GM06990 (cell line): ENCODE measurements at places on chromosomes 5 and 9.

DNA sequence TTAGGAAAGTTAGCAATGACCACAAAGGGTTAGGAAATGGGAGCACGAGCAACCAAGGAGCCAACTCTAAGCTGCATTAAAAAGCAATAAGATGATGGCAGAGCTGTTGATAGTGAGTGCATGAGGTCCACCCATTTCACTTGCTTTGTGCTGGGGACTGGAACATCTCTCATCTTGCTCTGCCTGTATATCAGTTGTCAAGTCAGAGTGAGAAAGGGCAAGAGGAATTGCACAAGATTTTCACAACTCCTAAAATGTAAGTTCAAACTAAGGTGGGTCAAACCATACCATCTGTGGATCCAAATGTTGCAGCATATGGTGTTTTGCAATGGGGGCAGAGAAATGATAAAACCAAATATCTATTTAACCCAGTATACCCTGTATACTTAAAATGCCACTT, 2.8 kb upstream of the ESM1 start:
- DNase-seq, result no peak

DNA sequence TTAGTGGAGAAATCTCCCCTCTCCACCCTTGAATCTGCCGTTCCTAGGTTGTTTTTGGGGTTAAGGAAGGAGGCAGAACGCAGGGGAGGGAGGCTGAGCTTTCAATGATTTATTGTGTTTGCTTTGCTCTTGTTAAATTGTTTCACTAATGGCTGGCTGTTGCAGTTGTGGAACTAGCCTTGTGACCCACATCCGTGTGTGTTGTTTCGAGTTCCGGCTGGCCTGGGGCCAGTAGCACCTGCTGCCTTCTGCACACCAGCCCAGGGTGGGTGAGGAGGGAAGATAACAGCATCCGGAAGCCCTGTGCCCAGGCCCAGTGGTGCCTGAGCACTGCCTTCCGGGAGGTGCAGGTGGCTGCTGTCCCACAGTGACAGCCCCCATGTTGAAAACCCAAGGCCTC, 3.6 kb downstream of the ERGIC1 start:
- DNase-seq, result peak; percentile 81

DNA sequence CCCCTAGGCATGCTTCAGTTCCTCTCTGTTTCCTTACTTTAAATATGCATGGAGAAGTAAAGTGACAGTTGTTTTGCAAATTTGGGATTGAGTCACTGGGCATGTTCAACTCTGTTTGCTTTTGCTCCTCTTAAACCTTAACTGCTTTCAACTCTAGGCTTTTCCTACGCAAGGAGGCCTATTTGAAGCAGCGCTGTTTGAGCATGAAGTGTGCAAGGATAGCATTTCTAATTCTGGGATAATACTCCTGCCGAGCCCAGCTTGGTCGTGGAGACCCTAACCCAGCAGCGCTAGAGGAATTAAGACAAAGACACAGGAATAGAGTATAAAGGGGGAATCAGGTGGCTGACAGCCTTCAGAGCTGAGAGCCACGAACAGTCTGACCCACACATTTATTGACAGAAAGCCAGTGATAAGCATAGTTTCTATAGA, 803.4 kb upstream of the CDH10 start:
- no peak for DNase-seq

GRCh38 chr9:130064621-130065020, 10.9 kb downstream of the GPR107 start:
- no peak for DNase-seq

DNA sequence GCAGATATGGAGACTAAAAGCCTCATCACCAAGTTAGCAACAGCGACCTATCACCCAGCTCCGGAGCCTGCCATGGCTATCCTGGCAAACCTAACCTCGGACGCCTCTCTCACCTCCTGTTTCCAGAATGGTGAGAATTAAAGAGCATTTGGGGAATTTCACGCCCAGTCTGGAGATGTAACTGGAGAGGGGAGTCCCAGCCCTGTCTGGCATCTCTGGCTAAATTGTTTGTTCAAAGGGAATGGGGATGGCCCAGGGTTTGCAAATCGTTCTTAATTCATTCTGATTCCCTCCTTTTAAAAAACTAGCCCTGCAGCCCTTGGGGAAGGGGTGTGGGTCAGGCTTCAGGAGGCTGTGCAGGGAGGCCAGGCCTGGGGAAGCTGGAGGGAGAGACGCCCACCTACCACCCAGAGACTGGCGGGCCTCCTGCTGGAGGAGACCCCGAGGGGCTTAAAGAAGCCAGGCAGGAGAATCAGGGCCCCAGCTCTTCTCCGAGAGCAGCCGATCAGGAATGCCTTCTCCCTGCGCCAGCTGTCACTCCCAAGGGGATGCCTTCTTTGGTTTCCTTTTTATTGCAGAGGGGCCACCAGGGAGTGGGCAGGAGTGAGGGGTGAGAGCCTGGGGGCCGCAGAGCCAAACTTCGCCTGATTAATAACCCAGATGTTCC, 964 bp upstream of the COL5A1 start:
- DNase-seq, result no peak

GRCh38 chr9:24504521-24504920, 41.2 kb downstream of the IZUMO3 start:
- no peak for DNase-seq

DNA sequence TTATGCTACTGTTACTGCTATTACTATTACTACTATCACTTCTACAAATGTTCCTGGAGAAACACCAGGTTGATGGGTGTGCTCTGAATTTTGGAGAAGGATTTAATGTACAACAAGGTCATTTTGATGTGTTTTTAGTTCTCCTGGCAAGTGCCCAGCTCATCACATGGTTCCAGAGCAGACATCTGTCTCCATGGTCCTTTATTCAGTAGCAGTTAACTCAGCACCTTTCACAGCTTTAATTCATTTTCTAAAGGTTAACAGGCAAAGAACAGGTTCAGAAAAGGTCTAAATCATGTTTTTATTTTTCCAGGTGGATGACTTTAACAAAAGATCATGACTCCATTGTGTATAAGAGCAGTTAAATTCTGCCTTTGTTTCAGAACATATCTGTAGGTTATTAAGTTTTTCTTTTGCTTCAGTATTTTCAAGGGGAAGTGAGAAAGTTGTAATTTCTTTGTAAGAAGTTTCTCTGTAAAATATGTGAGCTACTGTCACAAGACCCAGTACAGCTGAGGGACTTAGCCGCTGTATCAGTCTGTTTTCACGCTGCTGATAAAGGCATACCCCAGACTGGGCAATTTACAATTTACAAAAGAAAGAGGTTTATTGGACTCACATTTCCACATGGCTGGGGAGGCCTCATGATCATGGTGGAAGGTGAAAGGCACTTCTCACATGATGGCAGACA, 41.9 kb downstream of the MTRR start:
- no peak for DNase-seq

GRCh38 chr9:96051423-96051822, 175.9 kb downstream of the ERCC6L2 start:
- DNase-seq, result no peak

- no peak for DNase-seq
Measured at GRCh38 chr5:97694091-97694490, 511.0 kb upstream of the RIOK2 start.

- DNase-seq, result no peak
Measured at GRCh38 chr9:90007516-90008440, 403.0 kb downstream of the GADD45G start.

DNA sequence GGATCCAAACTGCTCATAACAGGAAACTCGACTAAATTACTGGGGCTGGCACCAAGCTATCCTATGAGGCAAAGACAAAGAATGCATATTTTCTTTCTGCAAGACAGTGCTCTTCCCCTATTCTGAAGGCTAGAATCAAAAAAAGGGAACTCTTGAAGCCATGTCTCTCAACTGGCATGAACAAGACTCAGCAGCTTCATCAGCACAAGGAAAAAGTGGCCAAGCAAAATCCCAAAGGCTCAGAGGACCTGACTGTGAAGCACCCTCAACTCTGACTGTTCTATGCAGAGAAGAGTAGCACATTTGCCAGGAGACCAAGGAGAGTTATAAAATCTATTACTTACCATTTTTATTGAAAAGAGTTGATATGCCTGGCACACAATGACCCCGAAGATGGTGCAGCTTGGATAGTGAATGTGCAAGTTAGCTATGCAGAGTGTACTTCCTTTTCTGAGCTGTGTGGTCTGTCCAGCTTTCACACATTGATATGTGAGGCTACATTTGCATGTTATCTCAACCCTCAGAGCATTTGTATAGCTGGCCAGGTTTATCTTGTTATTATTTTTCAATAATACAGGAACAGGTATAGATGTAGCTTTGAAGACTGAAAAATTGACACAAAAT, 51.0 kb upstream of the FYB1 start:
- peak; percentile 15 for DNase-seq

GRCh38 chr5:84281383-84281782, 103.3 kb downstream of the EDIL3 start:
- no peak for DNase-seq

DNA sequence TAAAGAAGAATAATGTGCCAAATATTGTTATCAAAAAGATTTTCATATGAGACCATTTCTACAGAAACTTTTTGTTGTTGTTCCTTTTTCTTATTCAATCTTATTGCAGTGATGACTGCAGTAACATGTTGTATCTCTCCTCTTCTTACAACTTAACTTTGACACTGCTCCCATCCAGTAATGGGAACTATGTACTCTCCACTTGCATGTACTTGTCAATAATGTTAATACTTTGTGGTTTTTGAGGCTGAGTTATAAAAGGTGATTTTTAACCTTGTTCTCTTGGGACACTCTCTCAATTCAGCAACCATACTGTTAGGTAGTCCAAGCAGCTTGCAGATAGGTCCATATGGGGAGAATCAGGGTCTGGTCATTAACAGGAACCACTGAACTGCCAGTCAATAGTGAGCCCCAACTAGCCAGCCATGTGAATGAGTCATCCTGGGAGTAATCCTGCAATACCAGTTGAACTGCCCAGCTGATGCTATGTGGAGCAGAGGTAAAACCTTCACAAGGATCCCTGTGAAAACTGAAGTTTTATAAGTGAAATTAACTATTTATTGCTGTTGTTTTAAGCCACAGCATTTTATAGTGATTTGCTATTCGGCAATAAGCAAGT, 199.6 kb upstream of the DAB2 start:
- no peak for DNase-seq

DNA sequence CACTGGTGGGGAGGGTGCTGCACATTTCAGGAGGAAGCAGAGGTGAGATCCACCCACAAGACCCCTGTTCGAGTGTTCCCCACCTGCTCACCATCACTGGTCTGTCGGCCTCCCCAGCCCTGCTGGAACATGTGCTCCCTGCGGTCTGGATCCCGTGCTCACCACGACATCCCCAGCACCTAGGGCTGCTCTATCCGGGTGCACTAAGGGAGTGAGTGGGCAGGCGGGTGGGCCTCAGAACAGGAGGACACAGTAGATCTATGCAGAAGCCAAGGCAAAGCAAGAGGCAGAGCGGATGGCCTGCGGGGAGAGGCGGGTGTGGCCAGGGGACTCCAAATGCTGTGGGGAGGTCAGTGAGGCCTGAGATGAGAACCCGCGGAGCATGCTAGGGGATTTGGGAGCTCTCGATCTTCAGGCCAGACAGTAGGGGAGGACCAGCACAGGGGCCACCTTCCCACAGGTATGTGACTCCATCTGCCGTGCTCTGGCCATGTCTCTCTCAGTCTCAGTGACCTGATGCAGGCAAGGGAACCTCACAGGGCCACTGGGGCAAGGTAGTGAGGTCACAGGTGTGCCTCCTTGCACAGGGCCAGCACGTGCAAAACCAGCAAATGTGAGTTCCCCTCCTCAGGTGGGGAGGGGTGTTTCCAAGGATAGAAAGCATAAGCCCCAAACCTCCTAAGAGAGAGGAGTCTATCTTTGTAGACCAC, 134.2 kb downstream of the ZNF354C start:
- no peak for DNase-seq

DNA sequence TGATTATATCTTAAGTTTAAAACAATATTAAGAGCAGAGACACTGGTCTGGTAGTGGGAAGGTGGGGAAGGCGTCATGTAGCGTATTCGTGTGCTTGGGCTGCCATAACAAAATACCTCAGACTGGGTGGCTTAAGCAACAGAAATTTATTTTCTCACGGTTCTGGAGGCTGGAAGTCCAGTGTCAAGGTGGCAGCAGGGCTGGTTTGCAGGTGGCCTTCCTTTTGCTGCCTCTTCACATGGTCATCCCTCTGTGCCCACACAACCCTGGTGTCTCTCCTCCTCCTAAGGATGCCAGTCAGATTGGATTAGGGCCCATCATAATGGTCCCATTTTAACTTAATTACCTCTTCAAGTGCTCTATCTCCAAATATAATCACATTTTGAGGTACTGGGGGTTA, 9.6 kb downstream of the IL31RA start:
- DNase-seq, result no peak

DNA sequence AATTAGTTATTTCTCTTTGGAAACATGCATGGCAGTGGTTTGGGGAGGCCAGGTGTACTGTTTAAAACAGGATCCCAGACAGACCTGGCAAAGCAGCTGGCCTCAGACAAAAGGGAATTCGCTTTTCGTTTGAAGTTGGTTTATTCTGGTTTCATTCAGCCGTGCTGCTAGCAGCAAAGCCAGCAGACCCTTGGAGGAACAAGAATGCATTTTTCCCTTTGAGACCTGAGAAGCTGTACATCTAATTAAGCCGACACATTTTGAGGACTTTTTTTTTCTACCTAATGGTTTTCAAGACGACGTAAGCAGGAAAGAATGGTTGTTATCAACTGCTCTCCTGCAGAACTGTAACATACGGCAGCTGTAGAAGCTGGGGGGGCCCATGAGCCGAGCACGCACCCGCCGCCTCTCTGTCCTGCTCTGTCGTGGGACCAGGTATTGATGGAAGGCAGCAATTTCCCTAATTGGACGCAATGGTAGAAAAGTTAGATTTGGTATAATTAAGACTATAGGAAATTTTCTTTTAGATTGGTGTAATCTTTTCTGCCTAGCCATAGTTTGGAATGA, 13.6 kb downstream of the PLEKHG4B start:
- no peak for DNase-seq

- DNase-seq, result no peak
Measured at GRCh38 chr5:93845376-93845775, 104.0 kb upstream of the POU5F2 start.

- DNase-seq, result no peak
Measured at GRCh38 chr5:149546974-149547373, 4.3 kb downstream of the CSNK1A1 start.

DNA sequence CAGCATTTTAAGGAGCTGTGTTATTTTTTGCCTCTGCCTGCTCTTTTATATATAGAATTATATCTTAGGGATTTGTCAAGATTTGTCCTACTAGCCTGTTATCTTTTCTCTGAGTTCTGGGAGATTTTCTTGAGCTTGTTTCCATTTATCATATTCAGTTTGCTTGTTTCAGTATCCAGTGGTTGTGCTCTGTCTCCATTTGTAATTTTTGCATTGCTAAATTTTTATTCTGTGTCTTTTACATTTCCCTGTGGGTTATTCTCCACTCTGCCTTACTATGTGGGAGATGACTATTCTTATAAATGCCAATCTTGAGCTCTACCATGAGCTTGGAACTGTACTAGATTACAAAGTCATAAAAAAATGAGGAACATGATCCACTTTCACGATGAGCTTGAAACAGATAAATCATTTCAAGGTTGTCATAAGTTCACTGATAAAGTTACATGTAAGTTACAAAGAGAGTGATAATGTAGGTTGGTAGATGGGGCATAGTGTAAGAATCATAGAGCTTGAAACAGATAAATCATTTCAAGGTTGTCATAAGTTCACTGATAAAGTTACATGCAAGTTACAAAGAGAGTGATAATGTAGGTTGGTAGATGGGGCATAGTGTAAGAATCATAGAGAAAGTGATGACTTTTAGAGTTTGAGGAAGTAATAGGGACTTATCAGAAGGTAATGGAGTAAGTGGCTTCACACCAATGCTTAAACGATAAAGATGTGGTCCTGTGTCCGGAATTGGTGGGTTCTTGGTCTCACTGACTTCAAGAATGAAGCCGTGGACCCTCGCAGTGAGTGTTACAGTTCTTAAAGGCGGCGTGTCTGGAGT, 287.3 kb downstream of the ADGRV1 start:
- no peak for DNase-seq
